ENCODE measurements at places on chromosomes 12 and 14. TPM values are rescaled to one million over a fixed set of nuclear protein-coding genes. Genes with fewer than 3 reads are reported as not detected.

- no peak for DNase-seq
Measured at GRCh38 chr12:93425736-93426411, 15.9 kb downstream of the UBE2N start.

GRCh38 chr12:54195737-54196347 lies 7.1 kb upstream of the SMUG1 start:
- no peak for DNase-seq

DNA sequence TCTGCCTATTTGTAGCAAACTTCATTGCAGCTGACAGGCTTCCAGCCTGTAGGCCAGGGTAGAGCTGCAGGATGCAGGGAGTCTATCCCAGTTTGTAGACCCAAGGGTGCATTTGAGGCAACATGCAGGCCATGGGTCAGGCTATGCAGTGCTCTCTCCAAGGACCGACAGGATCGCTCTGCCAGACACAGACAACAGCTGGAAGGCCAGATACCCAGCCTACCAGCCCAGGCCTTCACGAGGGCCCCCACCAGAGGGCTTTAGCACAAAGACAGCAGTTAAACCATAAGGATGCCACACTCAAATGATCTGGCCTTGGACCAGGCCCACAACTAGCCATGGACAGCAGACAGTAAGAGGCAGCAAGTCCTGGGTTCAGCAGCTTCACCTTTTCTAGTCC lies 10.3 kb downstream of the KCTD10 start:
- DNase-seq: no peak

DNA sequence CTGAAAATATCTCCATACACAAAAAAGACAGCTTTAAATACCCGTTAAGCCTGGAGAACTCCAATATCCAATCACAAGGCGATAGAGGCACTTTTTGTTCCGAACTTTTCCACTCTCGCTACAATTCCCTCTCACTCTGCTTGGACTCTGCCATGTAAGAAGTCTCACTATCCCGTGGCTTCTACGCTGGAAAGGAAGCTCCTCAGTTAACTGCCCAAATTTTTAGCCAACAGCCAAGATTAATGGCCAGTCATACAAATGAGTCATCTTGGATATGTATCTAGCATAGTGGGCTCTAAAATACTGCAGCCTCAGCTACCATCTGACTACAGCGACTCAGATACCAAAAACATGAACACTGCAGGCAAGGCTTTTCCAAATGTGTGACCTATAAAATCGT lies 45.5 kb upstream of the RERGL start:
- DNase-seq: no peak

DNA sequence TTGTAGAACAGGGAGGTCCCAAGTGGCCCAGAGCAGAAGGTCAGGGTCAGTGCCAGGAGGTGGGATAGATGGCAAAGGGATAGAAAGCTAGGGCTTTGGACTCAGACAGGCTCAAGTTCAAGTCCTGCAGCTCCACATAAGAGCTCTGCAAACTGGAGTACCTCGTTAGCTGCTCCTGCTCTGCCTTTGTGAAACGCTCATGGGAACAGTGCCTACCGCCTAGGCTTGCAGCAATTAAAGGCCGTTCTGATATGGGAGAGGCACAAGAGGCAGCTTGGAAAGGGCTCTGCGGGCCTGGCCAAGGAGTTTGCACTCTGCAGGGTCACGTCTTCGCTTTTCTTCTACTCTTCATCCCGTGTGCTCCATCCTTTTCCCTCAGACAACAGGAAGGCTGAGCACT lies 54.1 kb downstream of the MAP1LC3B2 start:
- no peak for DNase-seq

GRCh38 chr12:113609692-113610469 lies 138.2 kb upstream of the LHX5 start:
- DNase-seq: no peak

DNA sequence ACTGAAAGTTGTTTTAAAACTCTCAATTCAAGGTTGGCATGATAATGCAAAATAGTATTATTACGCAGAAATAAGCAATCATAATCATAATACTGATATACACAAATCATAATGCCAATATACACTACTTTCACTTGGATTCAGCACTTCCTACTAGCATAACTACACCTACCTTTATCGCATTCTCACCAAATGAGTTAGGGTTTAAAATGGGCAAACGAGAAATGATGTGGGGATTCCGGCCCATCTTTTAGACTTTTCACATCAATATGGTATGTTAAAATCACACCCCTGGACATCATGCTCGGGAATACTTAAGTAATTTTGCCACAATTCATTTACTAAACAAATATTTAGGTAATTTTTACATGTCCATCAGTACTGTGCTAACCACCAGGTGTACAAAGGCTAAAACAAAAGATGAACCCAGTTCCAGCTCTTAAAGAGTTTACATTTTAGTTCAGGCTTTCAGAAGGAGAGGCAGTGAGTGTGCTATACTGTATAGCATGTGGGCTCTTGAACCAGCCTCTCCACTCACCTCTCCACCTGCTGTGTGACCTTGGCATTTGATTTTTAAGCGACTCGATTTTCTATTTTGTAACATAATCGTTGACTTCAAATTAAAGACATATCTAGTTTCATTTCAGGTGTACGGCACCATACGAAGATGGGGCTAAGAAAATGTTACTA lies 1.1 kb upstream of the USP15 start:
- no peak for DNase-seq

DNA sequence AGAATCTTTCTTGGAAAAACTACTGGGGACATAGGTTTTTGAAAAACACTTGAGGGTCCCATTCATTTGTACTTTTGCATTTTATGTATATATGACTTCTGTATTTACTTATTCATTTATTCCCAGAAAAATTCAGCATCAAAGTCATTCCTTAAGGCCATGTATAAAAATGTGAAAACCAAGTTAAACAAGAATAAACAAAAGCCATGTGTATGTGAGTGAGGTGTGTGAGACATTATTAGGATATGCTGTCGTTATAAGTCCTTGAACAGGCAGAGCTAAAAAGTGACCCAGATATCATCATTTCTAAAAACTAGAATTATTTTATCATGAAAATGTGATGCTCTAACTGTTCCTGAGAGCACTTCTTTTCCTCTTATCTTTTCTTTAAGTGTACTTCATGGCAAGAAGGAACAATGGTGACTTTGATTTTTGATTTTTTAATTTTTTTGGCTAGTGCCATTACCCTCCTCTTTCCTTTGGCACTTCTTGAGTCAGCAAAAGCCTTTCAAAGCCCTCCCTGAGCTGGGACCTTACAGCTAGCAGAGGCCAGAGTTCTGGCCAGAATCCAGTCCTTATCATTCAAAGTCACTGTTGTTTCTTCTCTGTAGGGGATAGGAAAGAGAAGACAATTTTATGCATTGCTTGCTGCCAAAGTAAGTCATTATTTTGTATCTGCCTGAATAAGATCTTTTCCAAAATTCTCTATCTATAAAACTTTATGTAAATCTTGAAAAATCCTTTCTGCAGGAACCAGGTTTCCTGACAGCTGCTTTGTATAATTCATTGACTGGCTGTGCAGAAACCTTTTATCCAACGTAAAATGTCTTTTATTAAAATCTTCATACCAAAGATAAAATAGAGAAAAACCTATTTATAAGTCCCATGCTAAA lies 419.7 kb upstream of the PRICKLE1 start:
- no peak for DNase-seq

DNA sequence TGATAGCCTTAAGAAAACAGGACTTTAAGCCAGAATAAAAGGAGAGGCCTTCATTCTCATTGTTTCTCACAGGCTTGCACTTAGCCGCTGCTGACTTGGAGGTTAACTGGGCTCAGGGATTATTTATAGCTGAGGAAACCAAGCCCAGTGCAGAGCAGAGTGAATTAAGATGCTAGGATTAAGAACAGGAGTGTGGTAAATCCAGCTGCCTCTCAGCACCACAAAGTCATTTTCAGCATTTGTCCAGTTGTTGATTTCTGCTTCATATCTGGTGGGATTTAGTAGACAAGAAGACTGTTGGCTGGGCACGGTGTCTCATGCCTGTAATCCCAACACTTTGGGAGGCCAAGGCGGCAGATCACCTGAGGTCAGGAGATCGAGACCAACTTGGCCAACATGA lies 14.3 kb upstream of the KRT73 start:
- no peak for DNase-seq

- DNase-seq: no peak
Measured at GRCh38 chr12:46364777-46365580, 7.6 kb downstream of the SLC38A2 start.

- DNase-seq: no peak
Measured at GRCh38 chr14:37593511-37594237, 1.4 kb downstream of the FOXA1 start.

DNA sequence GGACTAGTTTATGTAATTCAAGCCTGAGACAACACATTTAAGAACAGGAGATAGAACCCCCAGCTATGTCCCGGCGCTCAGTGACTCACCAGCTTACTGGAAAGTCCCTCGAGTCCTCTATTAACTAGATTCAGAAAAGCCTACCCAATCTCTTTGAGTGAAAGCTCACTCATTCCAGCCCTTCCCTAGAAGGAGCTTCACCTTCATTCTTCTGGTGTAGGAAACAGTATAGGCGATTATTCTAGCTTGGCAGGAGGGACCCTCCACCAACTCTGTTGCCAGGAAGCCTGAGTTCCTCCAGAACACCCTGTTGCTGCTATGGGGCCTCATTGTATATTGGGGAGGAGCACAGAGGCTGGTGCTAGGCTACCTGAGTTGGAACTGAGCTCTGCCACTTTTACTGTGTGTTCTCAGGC lies 57.2 kb upstream of the AEBP2 start:
- peak; percentile 75 for DNase-seq

DNA sequence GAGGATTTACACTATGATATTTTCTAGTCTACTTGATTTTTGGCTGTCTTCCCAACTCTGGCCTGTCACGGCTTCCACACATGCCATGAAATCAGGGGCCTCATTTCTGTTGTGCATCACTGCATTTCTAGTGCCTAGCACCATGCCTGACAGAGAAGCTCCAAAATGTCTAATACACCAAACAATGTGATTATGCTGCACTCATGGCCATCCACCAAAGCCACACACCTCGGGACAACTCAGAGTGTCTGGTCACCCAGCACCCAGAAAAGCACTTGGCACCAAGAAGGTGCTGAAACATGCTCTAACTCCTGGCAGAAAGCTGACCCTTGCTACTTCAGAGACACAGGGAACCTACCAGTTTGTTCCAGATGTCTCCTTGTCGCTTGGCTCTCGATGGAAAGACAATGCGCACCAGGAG lies 11.3 kb downstream of the GCN1 start:
- DNase-seq: no peak

DNA sequence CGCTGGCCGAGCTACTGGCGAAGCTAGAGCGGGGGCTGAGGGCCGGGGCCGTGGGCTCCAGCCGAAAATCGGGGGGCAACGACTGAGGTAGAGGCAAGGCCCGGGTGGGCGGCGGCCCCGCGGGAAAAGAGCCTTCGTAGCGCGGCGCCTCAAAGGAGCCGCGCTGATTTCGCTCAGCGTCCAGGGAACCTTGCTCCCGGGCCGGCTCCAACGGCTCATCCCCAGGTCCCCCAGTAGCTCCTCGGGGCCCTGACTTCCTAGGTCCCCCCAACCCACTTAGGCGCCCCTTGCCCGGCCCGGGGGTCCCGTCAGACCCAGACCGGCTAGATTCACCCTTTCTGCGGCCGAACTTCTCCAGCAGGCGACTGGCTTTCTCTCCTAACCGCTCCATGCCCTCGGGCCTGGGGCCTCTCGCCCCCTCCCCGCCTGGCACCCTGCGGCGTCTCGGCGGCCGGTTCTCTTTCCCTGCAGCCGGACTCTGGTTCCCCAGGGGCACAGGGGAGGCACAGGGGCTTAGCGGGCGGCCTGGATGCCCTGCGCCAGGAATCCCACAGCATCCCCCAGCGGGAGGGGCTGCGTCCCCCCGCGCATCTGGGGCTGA lies 375 bp downstream of the AJUBA start:
- no peak for DNase-seq

GRCh38 chr12:31650918-31651317 lies 8.6 kb upstream of the ETFBKMT start:
- DNase-seq: no peak

GRCh38 chr12:57401165-57401564 lies 29.7 kb downstream of the R3HDM2 start:
- DNase-seq: no peak

DNA sequence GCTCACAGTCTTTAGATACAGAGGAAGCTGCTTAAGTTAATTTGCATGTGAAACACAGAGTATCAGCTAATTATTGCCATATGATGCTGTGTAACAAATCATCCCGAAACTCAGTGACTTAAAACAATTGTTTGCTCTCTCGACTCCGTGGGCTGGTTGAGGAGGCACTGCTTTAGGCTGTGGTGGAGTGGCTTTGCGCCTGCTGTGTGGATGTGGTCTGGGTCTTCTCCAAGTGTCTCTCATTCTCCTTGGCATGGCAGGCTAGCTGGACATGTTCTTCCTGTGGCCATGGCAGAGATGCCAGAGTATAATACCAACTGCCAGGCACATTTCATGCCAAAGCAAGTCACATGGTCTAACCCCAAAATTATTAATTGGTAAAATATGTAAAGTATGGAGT lies 40.9 kb downstream of the PELI2 start:
- DNase-seq: no peak

DNA sequence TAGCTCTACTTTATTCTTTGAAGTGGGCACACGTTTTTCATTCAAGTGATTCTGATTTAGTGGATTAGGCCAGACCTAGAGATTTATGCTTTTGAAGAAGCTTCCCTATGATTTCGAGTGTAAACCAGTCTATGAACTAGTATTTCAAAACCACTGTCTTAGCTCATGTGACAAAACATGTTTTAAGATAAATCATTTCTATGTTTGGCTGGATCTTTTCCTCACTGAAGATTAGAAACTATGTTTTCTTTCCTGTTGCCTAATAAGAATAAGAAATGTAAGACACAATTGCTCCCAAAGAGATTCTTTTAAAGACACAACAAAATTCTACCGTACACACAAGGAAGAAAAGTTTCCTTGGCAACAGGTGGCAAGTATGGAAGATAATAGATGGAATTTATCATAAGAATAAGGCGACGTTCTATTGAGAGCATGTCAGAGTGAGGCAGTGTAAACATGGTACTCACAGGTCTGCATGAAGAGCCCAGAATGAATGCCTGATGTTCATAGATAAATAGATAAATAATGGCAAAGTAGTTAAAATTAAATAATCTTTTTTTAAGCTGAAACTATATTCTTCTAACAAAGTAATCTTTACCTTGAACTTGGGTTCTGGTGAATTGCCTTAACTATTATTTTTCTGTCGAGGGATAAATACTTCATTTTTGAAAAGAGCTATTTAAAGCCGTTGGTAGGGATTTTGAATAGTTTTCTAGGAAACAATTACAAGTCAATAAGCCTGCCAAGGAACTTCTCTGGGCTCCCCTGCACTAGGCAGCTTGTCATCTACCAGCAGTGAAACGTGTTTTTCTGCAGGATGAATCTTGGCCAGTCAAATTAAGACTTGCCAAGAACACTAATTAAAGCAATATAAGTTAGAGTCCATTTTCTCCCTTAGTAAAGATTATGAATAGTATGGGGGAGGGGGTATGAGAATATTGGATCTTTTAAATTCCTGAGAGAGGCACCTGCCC lies 34.1 kb upstream of the C12orf75 start:
- DNase-seq: no peak

- no peak for DNase-seq
Measured at GRCh38 chr12:67855103-67855502, 134.1 kb upstream of the IFNG-AS1 start.

CPM gene
- total RNA-seq: 5.3 TPM

ENDOU gene
- not detected for total RNA-seq

KLRC4 gene
- total RNA-seq: 5.4 TPM

IPO8 gene
- total RNA-seq: 40.0 TPM

NGDN gene
- total RNA-seq: 65.6 TPM

Data from natural killer cell treated with Interleukin-12 subunit alpha and Interleukin-12 subunit beta and Interleukin-15 and Interleukin-18, amount 100 ng/mL, for 72 hours (primary cell).